ENCODE measurements at places on chromosomes 1 and 21. TPM values are rescaled to one million over a fixed set of nuclear protein-coding genes. Genes with fewer than 3 reads are reported as not detected.

Gene C1orf167
- total RNA-seq, result not detected

Gene FABP3
- total RNA-seq, result 139 TPM

Gene PTGFR
- 1.6 TPM for total RNA-seq

Gene GJA8
- not detected for total RNA-seq

Gene DCST2
- not detected for total RNA-seq

Gene CELA2B
- total RNA-seq, result not detected

Gene C1orf226
- 7.5 TPM for total RNA-seq

Gene KRTAP11-1
- not detected for total RNA-seq

Gene CD5L
- total RNA-seq, result not detected

Gene ASAP3
- total RNA-seq, result 9.7 TPM

Gene DMBX1
- not detected for total RNA-seq

Gene RNF19B
- total RNA-seq, result 40.4 TPM
